ENCODE measurements at places on chromosomes 4 and X.

DNA sequence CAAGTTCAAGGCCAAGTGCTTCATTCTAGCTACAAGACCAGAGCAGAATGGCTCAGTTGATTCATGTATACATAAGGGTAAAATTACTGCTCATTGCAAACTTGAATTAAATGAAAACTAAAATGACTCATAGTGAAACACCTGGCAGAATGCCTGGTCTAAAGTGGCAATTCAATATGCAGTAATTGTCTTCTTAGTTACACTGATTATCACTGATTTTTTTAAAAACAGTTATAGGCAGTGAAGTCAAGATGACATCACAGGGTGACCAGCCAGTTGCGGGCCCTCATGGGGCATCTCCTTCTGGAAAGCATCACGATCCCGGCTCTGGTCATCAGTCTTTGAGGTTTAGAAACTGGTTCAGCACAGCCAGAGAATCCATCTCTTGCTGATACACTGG, 154.2 kb downstream of the RAB28 start:
- peak; percentile 4 for DNase-seq

DNA sequence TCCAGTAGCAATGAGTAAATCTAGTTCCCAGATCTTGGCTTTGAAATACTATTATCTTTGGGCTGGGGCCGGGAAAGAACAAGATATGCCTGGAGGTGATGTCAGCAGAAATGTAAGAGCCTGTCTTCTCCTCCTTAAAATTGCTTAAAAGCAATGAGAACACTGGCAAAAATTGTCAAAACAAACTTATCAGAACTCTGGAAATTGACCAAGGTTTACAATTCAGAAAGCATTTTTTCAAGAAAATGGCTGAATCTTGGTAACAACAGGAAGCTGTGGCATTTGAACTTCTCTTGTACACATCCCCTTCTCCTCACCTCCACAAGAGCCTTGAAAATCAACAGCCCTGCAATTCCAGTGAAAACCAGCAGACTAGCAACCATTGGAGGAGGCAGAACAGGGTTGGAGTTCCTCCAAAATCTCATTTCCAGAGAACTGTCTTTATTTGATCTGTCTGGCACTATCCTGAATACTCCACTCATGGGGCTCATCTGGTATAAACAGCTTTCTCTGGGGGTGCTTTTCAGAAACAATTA, 13.5 kb downstream of the TIMP1 start:
- DNase-seq: no peak

DNA sequence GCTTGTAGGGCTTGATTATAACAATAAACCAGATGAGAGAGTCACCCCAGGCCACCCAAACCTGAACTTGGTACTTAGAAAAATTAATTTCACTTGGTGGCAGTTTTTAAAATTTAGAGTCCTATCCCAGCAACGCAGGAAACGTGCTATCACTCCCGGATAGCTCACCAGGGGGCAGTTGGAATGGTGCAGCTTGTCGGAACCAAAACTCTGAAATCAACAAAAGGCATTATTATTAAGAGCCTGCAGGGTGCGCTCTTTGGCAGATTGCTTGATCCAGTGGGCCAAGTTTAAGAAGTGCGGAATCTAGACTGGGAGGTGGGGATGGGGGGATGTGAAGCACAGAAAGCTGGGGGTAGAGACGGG, 2.4 kb downstream of the FRAS1 start:
- peak; percentile 65 for DNase-seq

GRCh38 chr4:77443941-77444340, 161.7 kb upstream of the CXCL13 start:
- no peak for DNase-seq

GRCh38 chr4:47274901-47275300, 188.6 kb downstream of the COMMD8 start:
- no peak for DNase-seq

DNA sequence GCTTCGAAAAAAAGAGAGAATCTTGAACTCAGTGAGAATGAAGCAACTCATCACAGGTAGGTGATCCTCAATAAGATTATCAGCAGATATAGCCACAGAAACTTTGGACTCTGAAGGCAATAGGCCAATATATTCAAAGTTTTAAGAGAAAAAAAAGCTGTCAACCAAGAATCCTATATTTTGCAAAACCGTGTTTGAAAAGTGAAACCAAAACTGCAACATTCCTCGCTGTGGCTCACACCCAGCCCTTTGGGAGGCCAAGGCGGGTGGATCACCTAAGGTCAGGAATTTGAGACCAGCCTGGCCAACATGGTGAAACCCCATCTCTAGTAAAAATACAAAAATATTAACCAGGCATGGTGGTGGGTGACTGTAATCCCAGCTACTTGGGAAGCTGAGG, 22.8 kb downstream of the MAD2L1 start:
- DNase-seq: no peak

GRCh38 chr4:1247864-1248244, 1.1 kb downstream of the CTBP1 start:
- no peak for DNase-seq

- no peak for DNase-seq
Measured at GRCh38 chr4:118353534-118354030, 779 bp upstream of the PRSS12 start.

- DNase-seq: no peak
Measured at GRCh38 chr4:172813359-172813923, 355.2 kb upstream of the GALNT7 start.

- DNase-seq: no peak
Measured at GRCh38 chr4:188780686-188781085, 641.4 kb downstream of the TRIML1 start.

GRCh38 chr4:56742080-56742871, 61.2 kb upstream of the HOPX start:
- DNase-seq: no peak

GRCh38 chr4:105455998-105456397, 17.9 kb downstream of the PPA2 start:
- no peak for DNase-seq

- DNase-seq: no peak
Measured at GRCh38 chrX:103616676-103617186, 9.0 kb downstream of the TCEAL3 start.
